Smooth muscle cell of the umbilical artery (primary cell): ENCODE measurements at places on chromosomes 12 and 14. TPM values are rescaled to one million over a fixed set of nuclear protein-coding genes. Genes with fewer than 3 reads are reported as not detected.

RNASE3 gene
- not detected in 2 replicates for total RNA-seq

SERPINA5 gene
- total RNA-seq: not detected in 2 replicates

BCL11B gene
- total RNA-seq: 0.14 and 0.30 TPM in 2 replicates

CCDC197 gene
- total RNA-seq: not detected in 2 replicates

GALNT8 gene
- 2.2 TPM in 1 of 2 replicates, not detected in the other for total RNA-seq

TOMM20L gene
- total RNA-seq: not detected in 2 replicates

ADCY4 gene
- total RNA-seq: 0.59 and 0.97 TPM in 2 replicates

FAM181A gene
- not detected in 2 replicates for total RNA-seq

NEMP1 gene
- total RNA-seq: 3.9 and 10.0 TPM in 2 replicates

RAD51AP1 gene
- total RNA-seq: 1.8 and 13.3 TPM in 2 replicates

SLCO1B1 gene
- total RNA-seq: not detected in 2 replicates

TTC6 gene
- under 0.01 and 0.09 TPM in 2 replicates for total RNA-seq

TFCP2 gene
- total RNA-seq: 10.4 and 18.5 TPM in 2 replicates
